NCI-H2081 treated with DMSO at 0.1 percent for 48 hours (cell line): ENCODE measurements at places on chromosomes 7 and 10.

GRCh38 chr10:28179006-28179742 is 123.7 kb downstream of the MPP7 start:
- peak; percentile 5 for DNase-seq

GRCh38 chr7:1059200-1060091 is 15.1 kb downstream of the GPR146 start:
- DNase-seq = no peak

DNA sequence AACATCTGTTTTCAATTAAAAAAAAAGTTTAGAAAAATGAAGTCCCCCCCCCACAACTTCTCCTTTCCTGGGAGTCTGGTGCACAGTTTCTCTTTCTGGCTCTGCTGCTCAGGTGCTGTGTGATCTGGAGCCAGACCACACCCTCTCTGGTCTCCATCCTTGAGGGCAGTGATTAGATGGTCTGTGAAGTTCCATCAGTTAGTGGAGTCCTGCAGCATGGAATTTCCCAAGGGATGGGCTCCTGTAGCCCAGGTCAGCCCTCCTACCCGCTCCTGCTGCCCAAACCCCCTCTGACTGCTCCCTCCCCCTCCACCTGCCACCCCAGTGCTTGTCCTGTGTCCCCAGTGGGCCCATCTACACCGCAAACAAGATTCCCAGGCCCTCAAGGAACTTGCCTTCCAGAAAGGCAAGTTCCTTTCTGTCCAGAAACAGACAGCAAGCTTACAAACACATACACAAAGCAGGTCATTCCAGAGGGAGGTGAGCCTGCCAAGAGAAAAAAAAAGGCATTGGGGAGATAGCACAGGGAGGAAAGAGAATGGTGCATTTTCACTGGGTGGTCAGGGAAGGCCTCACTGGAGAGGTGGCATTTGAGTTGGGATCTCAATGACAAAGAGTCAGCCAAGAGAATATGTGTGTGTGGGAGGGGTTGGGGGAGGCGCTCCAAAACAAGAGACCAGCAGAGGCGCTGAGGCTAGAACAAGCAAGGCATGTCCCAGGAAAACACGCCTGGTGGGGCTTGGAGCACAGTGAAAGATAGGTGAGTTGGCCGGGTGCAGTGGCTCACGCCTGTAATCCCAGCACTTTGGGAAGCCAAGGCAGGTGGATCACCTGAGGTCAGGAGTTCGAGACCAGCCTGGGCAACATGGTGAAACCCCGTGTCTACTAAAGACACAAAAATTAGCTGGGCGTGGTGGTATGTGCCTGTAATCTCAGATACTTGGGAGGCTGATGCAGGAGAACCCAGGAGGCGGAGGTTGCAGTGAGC is 49.5 kb upstream of the SLC29A3 start:
- DNase-seq = no peak

DNA sequence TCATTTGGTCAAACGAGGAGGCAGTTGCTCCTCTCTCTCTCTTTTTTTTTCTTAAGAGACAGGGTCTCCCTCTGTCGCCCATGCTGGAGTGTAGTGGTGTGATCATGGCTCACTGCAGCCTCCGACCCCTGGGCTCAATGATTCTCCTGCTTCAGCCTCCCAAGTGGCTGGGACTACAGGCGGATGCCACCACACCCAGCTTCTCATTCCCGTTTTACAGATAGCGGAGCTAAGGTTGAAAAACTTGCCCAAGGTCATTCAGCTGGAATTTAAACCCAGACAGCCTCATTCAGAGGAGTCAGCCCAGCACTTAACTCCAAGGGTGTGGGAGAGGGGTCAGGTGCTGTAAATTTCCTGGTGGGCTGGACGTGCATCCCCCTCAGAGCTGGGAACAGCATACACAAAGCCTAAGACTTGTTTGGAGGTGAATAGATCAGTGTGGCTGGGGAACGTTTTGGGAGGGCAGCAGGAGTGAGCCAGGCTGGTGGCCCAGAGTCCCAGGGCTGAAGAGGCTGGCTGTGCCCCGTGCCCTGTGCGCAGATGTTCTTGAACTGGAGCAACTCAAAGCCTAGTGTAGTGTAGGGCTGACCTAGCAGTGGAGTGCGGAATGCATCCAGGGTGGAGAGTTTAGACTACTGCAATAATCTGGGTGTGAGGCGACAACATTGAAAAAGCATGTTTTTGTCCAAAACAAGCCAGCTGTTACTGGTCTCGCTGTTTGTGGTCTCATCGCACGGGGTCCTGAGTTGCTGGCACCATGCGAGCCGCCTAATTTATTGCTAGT is 2.3 kb downstream of the HTRA1 start:
- no peak for DNase-seq

DNA sequence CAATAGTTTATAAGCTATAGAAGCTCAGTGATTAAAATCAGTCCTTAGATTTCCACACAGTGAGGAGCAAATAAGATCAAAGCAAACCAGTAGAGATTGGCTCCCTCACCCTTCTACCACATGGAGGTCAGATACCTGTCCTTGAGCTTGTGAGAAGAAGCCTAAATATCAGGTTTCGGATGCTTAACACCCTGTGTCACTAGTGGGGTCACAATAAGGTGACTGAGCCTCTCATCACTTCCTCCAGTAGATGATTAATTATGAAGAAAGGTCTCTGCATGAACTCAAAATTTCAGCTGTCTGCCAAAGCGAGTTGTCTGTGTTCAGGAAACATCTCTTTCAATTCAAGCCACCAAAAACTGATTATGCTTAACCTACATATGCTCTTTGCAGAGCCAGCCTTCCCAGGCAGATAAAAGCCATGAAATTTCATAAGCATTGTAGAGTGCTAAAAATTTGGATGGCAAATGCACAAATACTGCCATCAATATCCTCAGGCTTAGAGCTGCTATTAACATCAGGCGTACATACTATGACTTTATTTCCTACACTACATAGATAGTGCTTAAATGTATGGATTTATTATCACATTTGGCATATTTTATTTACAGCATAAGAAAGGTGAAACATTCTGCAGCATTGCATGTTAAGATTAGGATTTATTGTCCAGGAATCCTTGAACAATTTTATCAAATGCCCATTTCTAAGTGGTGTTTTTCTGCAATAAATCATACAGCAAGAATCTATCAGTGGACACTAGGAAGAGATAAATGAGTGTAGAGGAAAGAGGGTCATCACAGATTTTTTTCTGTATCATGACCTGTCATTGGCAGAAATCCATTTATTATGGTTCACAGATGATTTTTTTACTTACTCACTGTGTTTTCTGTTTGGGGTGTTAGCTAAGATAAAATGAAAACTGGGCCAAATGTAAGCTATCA is 285.1 kb upstream of the SP8 start:
- no peak for DNase-seq

GRCh38 chr10:72790216-72790990 is 98.5 kb downstream of the MCU start:
- no peak for DNase-seq

DNA sequence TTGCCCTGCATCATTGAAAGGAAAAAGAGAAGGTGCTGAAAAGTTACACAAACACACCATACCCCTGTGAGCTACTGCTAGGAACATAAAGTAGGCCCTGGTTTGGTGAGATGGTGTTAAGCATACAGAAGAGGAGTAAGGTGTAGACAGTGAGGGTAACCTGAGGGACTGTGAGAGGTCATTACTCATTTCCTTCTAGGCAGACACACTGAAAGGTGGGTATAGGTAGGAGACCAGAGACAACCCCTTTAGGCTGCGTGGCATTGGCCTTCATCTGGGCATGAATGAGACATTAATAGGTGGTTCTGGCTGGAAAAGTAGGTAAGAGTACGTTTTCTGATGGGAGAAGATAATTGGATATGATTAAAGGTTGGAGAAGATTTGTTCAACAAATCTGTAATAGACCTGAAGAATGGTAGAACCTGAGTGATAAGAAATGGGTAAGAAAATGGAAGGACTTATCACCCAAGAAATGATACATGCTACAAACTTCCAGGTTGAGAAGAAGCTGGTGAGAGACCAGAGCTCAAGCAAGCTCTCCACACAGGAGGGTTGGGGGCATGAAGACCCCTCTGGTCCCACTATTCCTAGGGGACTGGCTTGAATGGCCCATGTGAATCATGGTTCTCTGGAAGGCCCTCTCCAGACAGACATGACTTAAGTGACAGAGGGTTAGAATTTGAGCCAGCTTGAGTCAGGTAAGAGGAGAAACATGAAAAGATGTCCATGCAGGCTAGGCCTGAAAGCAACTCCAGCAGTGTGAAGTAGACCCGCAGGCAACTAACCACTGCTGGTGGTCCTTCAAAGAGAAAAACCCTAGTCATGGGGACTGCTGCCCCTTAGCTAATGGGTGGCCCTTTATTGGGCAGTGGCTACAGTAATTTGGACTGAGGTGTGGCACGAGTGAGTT is 3.8 kb downstream of the COMTD1 start:
- DNase-seq = no peak

DNA sequence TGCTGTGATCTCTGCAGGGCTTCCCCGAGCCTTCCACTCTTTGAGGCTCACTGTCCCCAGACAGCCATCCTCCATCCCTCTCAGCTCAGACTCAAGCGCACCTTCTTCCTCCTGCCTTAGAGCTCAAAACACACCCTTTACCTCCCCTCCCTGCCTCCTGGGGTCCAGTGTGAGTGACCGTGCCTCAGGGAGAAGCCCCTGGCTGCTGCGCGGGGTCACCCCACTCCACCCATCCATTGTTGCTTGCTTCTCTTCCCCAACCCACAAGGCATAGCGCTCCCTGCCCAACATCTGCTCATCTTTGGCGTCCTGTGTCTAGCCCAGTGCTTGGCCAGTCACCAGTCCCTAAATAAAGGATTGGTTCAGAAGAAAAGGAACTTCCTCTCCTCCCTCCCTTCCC is 170.3 kb downstream of the TCERG1L start:
- no peak for DNase-seq

DNA sequence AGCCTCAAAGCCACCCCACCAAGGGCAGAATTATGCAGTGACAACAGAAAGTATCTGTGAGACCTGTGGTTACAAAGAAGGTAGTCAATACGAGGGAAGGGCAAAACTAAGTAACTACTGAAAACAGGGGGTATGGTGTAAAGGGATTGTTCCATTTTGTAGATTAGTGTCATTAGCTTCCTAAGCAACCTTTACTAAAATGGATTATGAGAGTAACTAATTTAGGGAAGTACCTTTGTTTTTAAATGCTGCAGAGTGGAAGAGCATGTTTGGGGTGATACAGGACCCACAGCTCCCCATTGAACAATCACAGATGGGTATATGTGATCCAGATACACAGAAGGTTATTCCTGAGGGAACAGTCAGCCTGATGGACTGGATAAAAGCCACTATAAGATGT is 51.3 kb upstream of the TAC1 start:
- no peak for DNase-seq

DNA sequence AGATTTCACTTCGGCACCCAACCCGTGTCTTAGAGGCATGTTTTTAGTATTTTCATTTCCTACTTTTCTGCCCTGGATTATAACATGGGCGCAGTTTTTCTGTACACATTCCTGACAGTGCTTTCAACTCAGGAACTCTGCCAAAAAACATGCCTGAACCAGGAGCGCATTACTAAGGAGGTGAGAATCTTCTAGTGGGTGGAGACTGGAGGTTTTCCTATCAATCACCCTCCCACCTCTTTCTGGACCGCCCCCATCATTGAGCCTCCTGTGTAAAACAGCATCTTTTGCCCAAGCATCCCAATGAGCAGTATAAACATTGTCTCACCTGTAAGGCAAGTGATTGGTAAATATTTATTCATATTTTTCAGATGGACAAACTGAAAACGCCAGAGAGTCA is 53.2 kb downstream of the STK17A start:
- DNase-seq = no peak

DNA sequence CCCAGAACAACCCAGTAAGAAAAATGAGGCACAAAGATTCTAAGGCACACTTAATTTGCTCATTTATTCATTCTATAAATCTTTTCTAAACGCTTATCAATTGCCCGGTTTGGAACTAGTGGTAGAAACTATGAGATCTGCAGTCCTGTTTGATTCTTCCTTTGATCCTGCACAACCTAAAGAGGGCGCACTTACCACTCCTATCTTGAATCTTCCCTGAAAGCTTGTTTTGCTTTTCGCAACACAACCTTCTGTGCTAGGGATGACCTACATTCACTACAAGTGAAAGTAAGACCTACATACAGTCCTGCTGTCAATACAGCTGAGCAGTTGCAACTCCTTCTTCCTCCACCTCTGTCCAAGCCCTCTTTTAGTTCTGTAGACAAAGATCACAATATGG is 12.6 kb upstream of the ARL4A start:
- DNase-seq = no peak

- DNase-seq = no peak
Measured at GRCh38 chr7:79268730-79269129, 184.7 kb downstream of the MAGI2 start.

GRCh38 chr10:17241611-17242333 is 13.7 kb downstream of the VIM start:
- DNase-seq = no peak
